ENCODE measurements at places on chromosomes 7 and 10. TPM values are rescaled to one million over a fixed set of nuclear protein-coding genes. Genes with fewer than 3 reads are reported as not detected.

GRCh38 chr7:95198863-95199262 lies 125.5 kb downstream of the PON1 start:
- no peaks in the 10 kb centered on the region for H3K36me3 ChIP-seq
- no peak for DNase-seq
- H3K4me3 ChIP-seq, result no peak overlapping the region
- H3K27ac ChIP-seq, result no peak overlapping the region

- no peak overlapping the region for H3K4me3 ChIP-seq
- no peaks in the 10 kb centered on the region for H3K36me3 ChIP-seq
- H3K27me3 ChIP-seq, result no peaks in the 10 kb centered on the region
- H3K27ac ChIP-seq, result no peak overlapping the region
- no peak for DNase-seq
Observed at GRCh38 chr10:2541176-2541575, 526.2 kb upstream of the PFKP start.

Gene DGKB
- total RNA-seq, result not detected

- H3K27me3 ChIP-seq, result no peaks in the 10 kb centered on the region
- peaks cover 37% of the 10 kb centered on the region for H3K36me3 ChIP-seq
- DNase-seq, result no peak
Observed at GRCh38 chr10:89342206-89342958, 14.6 kb downstream of the IFIT3 start.

DNA sequence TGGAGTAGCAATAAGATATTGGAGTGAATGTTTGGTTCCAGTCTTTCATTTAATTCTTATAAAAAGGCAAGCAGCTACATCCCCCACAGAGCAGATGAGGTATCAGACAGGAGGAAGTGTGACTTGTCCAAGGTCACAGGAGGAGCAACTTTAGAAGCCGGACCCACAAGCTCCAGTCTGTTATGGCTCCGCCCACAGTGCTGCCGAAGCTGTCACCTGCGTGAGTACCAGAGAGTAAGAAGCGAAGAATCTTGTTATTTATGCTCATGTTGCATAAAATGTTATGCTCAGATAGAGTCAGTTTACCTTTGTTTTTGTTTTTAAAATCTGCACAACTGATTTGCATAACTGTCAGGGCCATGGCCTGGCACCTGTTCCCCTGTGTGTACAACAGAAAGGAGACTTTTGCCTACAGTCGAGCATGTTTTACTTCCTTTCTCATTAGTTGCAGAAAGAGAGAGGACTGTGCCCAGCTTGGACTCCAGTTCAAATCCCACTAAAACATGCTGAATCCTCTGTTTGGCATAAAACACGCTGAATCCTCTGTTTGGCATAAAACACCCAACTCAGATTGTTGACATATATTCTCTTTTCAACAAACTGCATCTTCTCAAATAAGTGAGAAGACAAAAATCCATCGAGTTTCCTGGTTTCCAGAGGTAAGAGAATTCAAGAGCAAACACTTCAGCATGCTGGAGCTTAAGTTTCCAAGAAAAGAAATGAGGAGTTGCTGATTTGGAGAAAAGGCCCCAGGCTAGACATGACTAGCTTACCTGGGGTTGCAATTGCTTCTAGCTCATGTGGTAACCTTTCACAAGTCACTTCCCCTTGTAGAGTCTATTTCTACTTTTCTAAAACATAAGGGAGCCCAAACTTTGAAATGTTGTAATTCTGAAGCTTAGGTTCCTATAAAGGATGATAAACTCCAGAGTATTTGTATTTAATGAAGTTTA lies 409.8 kb upstream of the ZMIZ1 start:
- H3K4me1 ChIP-seq, result peaks cover 13% of the 10 kb centered on the region
- no peaks in the 10 kb centered on the region for H3K27me3 ChIP-seq
- no peak overlapping the region for H3K4me3 ChIP-seq
- no peak overlapping the region for H3K27ac ChIP-seq

- no peaks in the 10 kb centered on the region for H3K27me3 ChIP-seq
- no peaks in the 10 kb centered on the region for H3K4me1 ChIP-seq
- no peaks in the 10 kb centered on the region for H3K36me3 ChIP-seq
- no peak overlapping the region for H3K4me3 ChIP-seq
- H3K27ac ChIP-seq, result no peak overlapping the region
- DNase-seq, result no peak
Observed at GRCh38 chr7:85685901-85686300, 499.0 kb upstream of the SEMA3D start.

Gene MMRN2
- 86.3 TPM for total RNA-seq

Data from upper lobe of right lung (tissue), 1 donor.